ENCODE measurements at places on chromosomes 2 and 18.

DNA sequence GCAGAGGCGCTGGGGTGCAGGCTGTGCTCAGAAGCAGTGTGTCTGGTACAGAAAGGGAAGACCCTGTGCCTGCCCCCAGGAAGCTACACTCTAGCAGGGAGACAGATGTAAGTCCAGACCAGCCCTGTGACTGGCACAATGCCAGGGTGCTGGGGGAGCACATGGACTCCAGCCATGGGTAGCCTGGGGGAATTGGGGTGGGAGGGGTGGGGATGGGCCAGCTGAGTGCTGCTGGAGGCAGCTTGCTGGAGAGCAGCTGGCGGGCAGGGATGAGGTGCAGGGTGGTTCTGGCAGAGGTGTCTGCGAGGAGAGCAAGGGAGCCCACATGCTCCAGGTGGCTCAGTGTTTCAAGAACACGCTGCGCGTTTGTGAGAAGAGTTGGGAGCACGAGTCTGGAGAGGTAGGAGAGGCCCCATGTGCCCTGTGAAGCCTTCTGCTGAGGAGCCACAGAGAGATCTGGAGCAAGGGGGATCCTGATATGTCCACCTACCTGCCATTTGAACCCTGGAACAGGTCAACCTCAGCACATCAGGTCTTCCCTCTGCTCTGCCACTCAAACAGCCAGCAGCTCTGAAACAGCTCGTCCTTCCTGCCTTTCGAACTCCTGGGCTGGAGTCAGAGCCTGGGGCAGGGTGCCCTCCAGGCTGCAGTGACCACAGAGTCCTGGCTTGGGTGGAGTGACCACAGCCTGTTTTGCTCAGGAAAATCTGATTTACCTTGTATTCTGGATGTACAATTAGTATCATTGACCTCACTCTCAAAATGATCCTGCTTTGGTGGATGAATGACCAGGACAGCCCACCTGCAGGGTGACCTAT, 15.1 kb downstream of the ALLC start:
- DNase-seq: no peak

DNA sequence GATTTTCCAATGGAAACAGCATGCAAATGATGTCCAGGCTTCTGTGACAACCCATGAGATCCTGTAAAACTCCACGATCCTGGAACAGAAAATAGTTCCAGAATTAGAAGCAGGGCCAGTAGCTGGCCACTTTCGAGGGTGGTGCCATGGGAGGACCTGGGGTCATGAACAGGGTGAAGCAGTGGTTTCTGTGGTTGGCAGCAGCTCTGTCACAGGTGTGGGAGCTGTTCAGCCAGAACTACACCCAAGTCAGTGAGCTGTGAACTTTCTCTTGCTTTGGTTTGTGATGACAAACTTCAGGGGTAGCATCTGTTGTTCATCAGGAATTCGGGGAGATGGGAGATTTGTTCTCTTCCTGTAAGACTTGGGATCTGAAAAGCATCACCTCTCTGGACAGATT, 314.4 kb upstream of the NT5C1B start:
- DNase-seq: no peak

DNA sequence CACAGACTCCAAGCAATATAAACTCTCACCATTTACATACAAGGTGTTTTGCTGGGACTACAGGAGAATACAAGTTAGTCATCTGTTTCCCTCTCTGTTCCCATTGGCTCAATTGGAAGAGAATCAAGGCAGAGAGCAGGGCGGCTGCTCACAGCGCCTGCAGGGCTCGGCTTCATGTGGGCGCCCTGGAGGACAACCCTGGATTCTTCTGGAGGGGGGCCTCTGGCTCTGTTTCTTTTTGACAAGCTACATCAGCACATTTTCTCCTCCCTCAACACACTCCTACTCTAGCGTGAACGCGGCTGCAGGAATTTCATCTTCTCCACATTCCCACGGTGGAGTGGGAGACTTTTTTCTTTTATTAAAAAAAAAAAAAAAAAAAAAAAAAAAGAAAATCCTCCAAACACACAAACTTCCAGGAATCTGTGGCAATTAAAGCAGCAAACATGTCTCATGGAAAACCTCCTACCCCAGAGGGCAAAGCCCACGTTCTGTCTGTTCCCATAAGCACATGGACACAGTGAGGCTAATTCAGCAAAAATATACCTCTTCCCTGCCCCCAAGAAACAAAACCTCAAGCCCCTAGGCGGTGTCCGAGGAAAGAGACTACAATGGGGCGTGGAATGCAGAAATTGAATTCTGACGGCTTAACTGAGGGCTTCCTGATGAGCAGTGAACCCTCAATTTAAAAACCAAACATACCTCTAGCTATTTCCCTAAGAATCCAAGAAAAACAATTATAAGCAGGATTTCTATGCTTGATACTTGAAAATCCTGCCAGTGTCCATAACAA, 50.6 kb downstream of the PARD6G start:
- no peak for DNase-seq

DNA sequence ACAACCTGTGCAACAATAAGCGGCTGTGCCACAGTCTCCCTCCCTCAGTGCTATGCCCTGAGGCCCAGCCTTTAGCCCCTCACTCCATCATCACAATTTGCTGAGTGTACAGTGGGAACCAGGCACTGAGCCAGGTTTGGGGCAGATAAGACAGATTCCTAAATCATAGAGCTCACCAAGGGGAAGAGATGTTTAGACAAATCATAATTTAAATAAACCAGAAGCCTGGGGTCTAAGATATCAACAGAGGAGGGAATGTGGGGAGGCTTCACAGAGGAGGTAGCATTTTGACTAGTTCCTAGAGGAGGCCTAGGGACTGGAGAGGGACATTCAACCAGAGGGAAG, 139.3 kb upstream of the EPAS1 start:
- DNase-seq: no peak

DNA sequence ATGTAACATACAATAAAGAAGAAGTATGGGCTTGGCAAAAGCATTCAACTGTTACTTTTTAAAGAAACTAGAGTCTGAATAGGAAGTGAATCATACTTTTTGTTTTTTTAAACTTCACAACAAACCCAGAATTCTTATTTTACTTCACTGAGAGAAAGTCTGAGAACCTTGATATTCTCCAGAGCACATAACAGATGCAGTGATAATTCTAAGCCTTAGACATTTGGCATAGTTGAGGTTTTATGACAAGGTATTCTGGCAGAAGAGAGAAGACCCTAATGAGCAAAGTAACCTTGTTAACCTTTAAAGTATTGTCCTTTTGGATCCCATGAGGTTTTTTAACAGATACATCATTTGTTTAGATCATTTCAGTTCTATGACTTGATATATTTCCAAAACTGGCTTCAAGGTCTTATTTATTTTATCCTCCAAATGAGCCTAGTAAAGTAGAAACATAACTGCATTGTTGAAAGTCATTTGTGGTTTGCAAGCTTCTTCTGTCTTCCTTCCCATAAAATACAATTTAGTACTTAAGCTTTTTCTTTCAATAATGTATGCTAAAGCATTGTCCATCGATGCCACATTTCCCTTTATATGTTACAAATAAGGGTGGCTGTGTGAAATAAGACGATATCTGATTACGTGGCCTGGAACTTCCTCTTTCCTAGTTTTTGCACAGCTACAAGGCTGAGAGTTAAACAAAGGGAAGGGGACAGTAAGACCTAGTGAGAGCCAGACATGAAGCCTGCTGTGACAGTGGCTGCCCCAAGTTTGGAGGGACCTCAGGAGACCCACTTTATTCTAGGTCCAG, 86.1 kb upstream of the ITPRID2 start:
- DNase-seq: peak; percentile 33

DNA sequence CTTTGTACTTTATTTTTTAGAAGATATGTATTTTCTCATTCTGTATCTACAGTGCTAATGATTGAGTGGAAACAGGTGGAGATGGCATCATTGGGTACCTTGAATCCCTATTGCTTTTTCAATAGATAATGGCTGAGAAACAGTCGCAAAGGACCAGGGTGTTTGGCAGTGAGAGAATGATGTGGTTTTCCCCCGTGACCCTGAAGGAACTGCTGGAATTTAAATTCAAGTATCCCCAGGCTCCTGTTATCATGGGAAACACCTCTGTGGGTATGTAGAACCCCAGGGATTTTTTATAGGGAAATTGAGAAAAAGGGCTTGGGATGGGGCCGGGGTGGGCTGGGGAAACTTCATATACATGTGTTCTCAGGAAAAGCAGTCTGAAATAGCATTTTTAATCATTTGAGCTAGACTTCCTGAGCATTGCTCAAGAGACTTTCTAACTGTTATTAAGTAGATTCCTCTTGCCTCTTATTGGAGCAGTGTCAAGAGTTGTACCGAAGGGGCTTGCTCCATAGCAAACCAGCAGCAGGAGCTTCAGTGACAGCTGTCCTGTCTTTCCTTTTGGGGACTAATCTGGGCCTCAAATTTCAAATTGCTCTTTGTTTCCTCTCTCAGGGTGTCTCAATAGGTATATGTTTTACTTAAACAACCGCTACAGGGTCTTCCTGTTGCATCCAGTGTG, 18.9 kb downstream of the AOX1 start:
- no peak for DNase-seq

GRCh38 chr18:59690996-59691395, 6.2 kb downstream of the CCBE1 start:
- no peak for DNase-seq

DNA sequence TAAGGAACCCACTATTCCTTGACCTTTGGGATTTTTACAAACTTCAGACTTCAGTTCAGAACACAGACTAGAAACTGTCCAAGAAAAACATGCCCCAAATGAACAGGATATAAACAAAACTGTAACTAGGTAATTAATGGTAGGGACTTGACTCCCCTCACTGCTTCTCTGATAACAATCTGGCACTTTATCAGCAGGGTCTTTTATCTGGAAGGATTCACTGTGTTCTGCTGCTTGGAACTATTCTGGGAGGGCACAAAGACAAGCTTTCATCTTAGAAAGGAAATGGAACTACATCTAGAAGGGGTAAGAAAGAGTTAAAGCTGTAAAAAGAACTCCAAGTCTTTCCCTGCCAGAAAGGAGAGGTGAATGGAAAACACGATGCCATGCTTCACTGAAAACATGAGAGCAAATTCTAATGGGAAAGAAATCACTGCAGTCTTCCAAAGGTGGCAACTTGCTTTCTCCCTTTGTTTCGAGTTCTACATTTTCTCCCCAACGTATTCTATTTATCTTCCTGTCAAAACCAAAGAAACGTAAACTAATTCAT, 181.2 kb downstream of the THADA start:
- no peak for DNase-seq

DNA sequence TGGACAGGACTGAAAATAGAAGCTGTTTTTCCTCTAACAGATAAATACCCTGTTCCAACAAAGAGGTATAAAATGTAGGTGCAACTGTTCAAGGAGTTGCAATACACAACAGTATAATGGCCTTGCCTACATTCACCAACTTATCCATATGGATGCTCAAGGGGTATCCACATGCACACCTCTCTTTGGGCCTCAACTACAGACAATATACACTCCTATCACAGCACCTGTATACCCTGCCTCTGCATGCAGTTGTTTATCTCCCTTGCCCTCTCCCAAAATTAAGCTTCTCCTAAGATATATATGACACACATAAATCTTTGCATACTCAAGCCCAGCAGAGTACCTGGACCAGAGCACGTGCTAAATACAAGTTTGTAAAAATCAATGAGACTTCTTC, 37.3 kb downstream of the DARS1 start:
- DNase-seq: no peak

DNA sequence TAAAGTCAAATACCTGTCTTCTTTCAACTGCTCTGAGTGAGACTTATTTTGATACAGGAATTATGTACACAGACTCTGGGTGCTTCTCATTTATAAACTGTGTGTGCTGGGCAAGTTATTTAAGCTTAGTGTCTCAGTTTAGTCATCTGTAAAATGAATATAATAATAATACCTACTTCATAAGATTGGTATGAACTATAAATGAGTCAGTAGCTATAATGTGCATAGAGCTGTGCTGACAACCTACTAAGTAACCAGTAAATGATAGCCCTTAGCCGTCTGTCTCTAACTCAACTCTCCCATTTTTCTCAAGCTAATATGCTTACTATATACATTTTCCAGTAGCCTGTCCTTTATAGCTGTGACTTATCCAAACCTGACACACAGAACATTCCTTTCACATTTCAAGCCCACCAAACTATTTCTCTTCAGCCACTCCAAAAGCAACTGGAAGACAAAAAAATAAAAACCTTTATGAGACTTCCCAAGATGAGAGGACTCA, 319.8 kb downstream of the ETAA1 start:
- DNase-seq: no peak
